Lung microvascular endothelial cell (primary cell): ENCODE measurements at places on chromosomes 5 and 9.

DNA sequence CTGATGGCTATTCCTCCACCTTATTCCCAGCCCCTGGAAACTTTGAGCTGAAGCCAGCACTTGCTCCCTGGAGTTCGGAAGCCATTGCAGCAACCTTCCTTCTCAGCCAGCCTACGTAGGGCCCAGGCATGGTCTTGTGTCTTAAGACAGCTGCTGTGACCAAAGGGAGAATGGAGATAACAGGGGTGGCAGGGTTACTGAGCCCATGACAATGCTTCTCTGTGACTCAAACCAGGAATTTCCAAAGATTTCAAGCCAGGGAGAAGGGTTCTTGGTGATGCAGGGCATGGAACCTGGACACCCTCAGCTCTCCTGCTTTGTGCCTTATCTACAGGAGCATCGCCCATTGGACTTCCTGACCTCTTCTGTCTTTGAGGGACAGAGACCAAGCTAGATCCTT lies 12.2 kb downstream of the SLC31A2 start:
- DNase-seq: no peak

DNA sequence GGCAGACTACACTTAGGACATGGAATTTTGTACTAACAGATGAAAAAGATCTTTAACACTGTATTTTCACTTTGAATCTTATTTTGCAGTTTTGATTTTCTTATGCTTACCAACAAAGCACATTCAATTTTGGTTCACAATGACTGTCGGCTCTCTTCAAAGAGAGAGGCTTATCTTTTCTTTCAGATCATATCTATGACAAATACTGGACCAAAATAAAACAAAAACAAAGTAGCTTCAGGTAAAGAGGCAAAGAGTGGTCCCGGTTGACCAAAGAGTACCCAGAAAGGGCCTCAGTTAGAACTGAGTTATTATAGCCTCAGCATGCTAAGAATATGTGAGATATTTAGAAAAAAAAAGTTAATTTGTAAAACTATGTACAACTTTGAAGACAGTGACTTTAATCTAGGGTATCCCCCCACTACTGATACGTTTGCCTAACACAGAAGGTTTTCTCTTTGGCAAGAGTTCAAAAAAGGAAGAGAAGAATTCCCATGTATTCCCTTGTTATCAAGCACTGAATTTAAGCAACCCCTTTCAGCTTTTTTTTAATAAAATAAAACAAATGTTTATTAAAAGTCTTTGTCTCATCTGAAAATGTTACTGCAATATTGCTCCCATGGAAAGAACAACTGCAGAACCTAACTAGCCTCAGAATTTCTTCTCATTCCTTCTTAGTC lies 50.5 kb downstream of the NR6A1 start:
- no peak for DNase-seq

- DNase-seq: no peak
Measured at GRCh38 chr9:80127920-80128319, 556.2 kb downstream of the TLE4 start.

GRCh38 chr9:91416096-91416712 lies 7.4 kb downstream of the NFIL3 start:
- DNase-seq: no peak

- no peak for DNase-seq
Measured at GRCh38 chr5:76672242-76672641, 43.7 kb upstream of the F2R start.

DNA sequence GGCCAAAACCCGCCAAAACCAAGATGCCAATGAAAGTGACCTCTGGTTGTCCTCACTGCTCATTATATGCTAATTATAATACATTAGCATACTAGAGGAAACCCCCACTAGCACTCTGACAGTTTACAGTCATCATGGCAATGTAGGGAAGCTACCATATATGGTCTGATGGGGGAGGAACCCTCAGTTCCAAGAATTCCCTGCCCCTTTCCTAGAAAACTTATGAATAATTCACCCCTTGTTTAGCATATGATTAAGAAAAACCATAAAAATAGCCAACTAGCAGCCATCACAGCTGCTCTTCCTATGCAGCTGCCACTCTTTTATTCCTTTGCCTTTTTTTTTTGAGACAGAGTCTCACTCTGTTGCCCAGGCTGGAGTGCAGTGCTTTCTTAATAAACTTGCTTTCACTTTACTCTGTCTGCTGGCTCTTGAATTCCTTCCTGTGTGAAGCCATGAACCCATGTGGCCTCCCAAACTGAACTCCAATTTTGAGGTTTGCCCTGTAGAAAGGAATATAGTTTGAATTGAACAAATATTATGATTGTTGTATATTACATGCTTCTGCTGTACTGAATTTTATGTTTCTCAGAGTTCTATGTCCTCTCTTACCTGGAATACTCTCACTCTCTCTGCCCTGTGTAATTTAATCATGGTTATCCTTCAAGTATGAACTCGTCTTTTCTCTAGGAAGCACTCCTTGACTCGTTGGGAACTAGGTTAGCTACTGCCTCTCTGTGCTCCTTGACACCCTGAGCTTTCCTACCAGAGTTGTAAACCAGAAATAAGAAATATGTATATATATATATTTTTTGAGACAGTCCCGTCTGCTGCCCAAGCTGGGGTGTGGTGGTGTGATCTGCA lies 59.8 kb downstream of the KIAA1958 start:
- DNase-seq: no peak

- no peak for DNase-seq
Measured at GRCh38 chr9:115747731-115748130, 405.9 kb upstream of the PAPPA start.

GRCh38 chr9:115495052-115495635 lies 377.2 kb upstream of the TNC start:
- DNase-seq: no peak
